Gastrocnemius medialis (tissue), 4 donors: ENCODE measurements at places on chromosomes 12 and 14. TPM values are rescaled to one million over a fixed set of nuclear protein-coding genes. Genes with fewer than 3 reads are reported as not detected.
A peak's percentile ranks its signal among the peaks of the same experiment; 100 is the strongest.

- peaks cover 8% of the 10 kb centered on the region for H3K27me3 ChIP-seq
- H3K4me3 ChIP-seq = no peak overlapping the region
- H3K36me3 ChIP-seq = no peaks in the 10 kb centered on the region
- DNase-seq = no peak
- H3K4me1 ChIP-seq = no peaks in the 10 kb centered on the region
- no peak overlapping the region for H3K27ac ChIP-seq
These were observed 127.1 kb downstream of the FIGNL2 start for GRCh38 chr12:51721282-51721940.

DNA sequence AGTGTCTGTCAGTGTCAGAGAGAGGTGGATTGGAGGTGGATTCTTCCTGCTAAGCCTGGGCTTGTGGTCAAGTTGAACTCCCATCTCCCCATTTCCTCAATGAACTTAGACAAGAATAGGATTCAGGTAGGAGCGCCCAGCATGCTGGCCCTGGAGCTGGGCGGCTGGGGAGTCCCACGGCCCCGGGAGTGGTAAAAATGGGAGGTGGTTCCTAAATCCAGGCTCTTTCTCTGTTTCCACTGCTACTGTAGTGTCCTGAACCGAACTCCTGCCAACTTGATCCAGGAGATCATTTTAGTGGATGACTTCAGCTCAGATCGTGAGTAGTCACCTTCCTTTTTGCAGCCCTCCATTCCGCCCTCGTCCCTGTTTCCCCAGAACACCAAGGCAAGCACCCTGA lies 65.1 kb downstream of the GALNT16 start:
- no peak overlapping the region for H3K27ac ChIP-seq
- H3K36me3 ChIP-seq = no peaks in the 10 kb centered on the region
- no peaks in the 10 kb centered on the region for H3K27me3 ChIP-seq

- no peak for DNase-seq
- H3K36me3 ChIP-seq = no peaks in the 10 kb centered on the region
- H3K4me3 ChIP-seq = no peak overlapping the region
- H3K27ac ChIP-seq = no peak overlapping the region
- no peaks in the 10 kb centered on the region for H3K27me3 ChIP-seq
These were observed 78.5 kb downstream of the CALM1 start for GRCh38 chr14:90475298-90475697.

DNA sequence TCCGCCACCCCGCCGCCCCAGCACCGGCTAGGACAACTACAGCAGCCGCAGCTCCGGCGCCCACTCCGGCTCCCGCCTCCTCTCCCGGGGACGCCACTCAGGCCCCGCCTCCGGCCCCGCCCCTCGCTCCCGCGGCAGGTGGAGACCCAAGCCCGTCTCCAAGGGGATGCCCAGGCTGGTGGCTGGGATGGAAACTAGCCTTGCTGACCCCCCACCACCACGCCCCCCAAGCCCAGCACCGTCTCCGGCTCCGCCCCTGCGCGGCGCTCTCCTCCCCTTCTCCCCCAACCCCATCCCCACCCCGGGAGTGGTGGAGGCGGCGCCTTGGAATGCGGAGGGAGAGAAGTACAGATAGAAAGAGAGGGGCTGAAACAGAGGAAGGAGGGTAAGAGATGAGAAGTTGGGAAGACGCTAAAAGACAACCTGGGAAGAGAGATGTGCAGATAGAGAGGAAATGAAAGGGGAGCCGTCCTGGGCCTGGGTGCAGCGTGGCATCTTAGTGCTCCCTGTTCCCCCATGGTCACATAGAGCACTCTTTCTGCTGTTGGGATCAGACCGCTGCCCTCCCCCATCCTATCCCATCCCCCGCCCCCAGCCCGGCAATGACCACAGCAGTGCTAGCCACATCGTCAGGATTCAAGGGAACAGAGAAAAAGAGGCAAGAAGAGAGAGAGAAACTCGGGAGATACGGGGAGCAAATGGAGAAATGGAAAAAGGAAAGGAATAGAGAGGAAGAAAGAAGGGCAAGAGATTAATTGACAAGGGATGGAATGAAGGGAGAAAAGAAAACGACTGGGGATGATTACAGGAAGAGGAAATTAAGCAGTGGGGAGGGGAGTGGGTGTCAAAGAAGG lies at the start of gene ITGA7:
TSS of gene ITGA7 (minus strand) at position 64 of the 854 bp plus-strand sequence. CDS start 222 bp downstream, outside the sequence.
- peak; percentile 78 for DNase-seq
- peak within 1 kb of the TSS; percentile 70 for H3K4me3 ChIP-seq
- H3K27me3 ChIP-seq = no peaks in the 10 kb centered on the region

DNA sequence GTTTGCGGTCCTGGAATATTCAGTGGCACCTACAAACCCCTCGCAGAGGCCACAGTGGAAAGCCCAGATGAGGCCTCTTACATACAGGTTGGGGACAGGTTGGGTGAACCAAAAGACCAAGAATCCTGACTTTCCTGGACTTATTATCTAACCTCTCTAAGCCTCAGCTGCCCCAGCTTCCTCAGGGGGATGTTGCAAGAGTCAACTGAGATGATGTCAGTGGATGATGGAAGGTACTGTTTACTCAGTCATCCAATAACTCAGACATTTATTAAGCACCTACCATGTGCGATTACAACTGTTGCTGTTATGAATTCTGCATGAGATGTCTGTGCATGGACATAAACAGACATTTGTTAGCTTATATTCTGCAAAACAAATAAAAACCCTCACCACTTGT lies 72.8 kb downstream of the RFX4 start:
- H3K36me3 ChIP-seq = no peaks in the 10 kb centered on the region
- DNase-seq = no peak
- no peaks in the 10 kb centered on the region for H3K27me3 ChIP-seq
- no peaks in the 10 kb centered on the region for H3K4me1 ChIP-seq

GRCh38 chr12:54028314-54029201 lies at the start of gene HOXC6:
Gene HOXC6, plus strand, starts transcription at chr12:54028440. Its CDS starts 82 bp downstream, at chr12:54028522.
- no peaks in the 10 kb centered on the region for H3K27me3 ChIP-seq
- DNase-seq = peak; percentile 74
- H3K27ac ChIP-seq = peak within 1 kb of the TSS; percentile 94
- H3K36me3 ChIP-seq = no peaks in the 10 kb centered on the region
- H3K4me1 ChIP-seq = peaks cover 54% of the 10 kb centered on the region

GRCh38 chr14:96581902-96582301 lies 79.7 kb downstream of the PAPOLA start:
- H3K4me1 ChIP-seq = no peaks in the 10 kb centered on the region
- no peak overlapping the region for H3K27ac ChIP-seq
- H3K36me3 ChIP-seq = no peaks in the 10 kb centered on the region

DNA sequence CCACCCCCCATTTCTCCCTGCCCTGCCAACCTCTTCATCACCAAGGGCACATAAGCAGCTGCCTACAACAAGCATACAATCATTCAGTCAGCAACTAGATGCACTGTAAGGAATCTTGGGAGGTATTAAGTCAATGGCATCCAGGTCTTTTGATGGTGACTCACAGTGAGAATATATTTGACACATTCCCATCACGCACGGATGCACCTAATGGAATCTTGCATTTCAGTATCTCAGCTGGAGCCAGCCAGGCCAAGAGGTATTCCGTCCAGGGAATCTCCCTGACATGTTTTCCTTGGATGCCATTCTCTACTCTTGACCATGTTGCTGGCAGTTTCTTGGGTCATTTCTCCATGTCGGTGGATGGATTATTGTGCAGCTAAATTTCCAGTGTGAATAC lies 73.9 kb upstream of the CAPRIN2 start:
- no peaks in the 10 kb centered on the region for H3K4me1 ChIP-seq
- no peak overlapping the region for H3K4me3 ChIP-seq
- no peaks in the 10 kb centered on the region for H3K36me3 ChIP-seq
- H3K27ac ChIP-seq = no peak overlapping the region
- DNase-seq = no peak

GRCh38 chr12:50785406-50786001 lies 21.6 kb downstream of the ATF1 start:
- peaks cover 23% of the 10 kb centered on the region for H3K4me1 ChIP-seq
- H3K36me3 ChIP-seq = no peaks in the 10 kb centered on the region
- DNase-seq = no peak
- H3K27me3 ChIP-seq = no peaks in the 10 kb centered on the region
- no peak overlapping the region for H3K27ac ChIP-seq

- no peak for DNase-seq
- no peaks in the 10 kb centered on the region for H3K36me3 ChIP-seq
- H3K4me1 ChIP-seq = no peaks in the 10 kb centered on the region
- no peaks in the 10 kb centered on the region for H3K27me3 ChIP-seq
These were observed 55.4 kb downstream of the KCNJ8 start for GRCh38 chr12:21718944-21719650.

GRCh38 chr12:49893753-49894750 lies 9.6 kb downstream of the FAIM2 start:
- no peak overlapping the region for H3K4me3 ChIP-seq
- no peaks in the 10 kb centered on the region for H3K27me3 ChIP-seq
- H3K36me3 ChIP-seq = no peaks in the 10 kb centered on the region
- H3K27ac ChIP-seq = no peak overlapping the region

DNA sequence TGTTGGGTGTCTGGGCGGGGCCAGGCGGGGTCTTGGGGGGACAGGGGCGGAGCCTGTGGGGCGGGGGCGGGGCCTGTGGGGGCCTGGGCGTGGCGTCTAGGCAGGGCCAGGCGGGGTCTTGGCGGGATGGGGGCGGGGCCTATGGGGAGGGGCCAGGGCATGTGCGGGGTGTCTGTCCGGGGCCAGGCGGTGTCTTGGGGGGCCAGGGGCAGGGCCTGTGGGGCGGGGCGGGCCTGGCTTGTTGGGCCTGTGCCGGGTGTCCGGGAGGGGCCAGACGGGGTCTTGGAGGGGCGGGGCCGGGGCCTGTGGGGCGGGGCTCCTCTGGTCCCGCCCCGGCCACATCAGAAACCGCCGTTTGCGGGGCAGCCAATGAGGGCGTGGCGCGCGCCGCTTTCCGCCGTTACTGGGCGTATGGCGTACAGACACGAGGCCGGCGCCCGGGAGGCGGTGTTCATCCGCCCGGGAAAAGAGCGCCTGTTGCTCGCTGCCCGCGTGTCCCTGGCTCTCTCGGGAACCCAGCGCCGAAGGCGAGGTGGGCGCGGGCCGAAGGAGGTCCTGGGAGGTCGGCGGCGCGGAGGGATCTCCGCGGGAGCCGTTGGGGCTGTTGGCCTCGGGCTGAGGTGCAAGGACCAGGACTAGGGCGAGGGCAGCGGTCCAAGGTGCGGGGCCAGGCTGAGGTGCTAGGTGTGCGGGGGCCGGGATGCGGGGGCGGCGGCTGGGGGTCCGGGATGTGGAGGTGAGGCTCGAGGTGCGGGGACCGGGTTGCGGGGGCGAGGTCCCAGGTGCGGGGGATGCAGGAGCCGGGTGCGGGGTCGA lies at the start of gene PIWIL1:
TSS of gene PIWIL1 (plus strand) at position 400 of the 816 bp plus-strand sequence. CDS start 4,705 bp downstream, outside the sequence.
- no peak within 1 kb of the TSS for H3K4me3 ChIP-seq
- DNase-seq = no peak
- H3K27me3 ChIP-seq = peaks cover 9% of the 10 kb centered on the region
- no peak within 1 kb of the TSS for H3K27ac ChIP-seq

GRCh38 chr12:116718655-116719454 lies 19.0 kb downstream of the SPRING1 start:
- H3K27me3 ChIP-seq = no peaks in the 10 kb centered on the region
- no peak for DNase-seq
- no peak overlapping the region for H3K4me3 ChIP-seq
- peak overlapping the region; percentile 82 for H3K27ac ChIP-seq
- no peaks in the 10 kb centered on the region for H3K36me3 ChIP-seq
- H3K4me1 ChIP-seq = peaks cover 42% of the 10 kb centered on the region

DNA sequence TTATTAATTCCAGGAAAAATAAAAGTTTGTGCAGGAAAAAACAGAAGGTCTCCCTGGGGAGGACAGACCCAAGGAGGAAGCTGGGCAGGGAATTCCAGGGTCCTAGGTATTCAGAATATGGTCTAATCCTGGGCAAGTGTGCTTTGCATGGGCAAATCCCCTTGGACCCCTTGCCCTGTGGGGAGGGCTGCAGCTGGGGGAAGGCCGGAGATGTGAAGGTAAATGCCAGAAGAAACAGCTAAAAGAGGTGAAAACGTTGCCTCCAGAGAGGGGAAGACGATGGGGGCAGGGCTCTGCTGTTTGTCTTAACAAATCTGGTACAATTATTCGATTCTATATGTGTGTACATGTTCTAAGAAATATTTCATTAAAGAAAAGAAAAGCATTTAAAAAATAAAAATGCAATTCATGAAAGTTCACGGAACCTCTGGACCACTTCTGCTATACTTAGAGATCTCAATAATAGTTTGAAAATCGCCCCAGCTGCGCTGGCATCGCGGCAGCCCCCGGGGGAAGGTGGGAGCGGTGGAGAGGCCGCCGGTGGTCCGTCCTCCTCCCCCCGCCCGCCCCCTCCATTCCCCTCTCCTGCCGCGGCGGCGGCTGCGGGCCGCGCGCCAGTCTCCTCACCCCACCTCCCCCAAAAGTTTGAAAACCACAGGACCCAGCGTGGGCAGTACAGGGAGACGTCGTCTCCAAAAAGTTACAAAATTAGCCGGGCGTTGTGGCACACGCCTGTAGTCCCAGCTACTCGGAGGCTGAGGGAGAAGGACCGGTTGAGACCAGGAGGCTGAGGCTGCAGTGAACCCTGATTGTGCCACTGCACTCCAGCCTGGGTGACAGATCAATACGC lies 1.5 kb upstream of the PRPF40B start:
- H3K4me3 ChIP-seq = peak overlapping the region; percentile 63
- peak overlapping the region; percentile 85 for H3K27ac ChIP-seq
- no peaks in the 10 kb centered on the region for H3K36me3 ChIP-seq
- DNase-seq = no peak
- H3K27me3 ChIP-seq = no peaks in the 10 kb centered on the region

- H3K4me1 ChIP-seq = no peaks in the 10 kb centered on the region
- no peak for DNase-seq
- H3K4me3 ChIP-seq = no peak overlapping the region
These were observed 1104.7 kb upstream of the TMEM132C start for GRCh38 chr12:127162307-127162706.

- H3K4me1 ChIP-seq = no peaks in the 10 kb centered on the region
- no peaks in the 10 kb centered on the region for H3K27me3 ChIP-seq
- DNase-seq = no peak
- H3K27ac ChIP-seq = no peak overlapping the region
These were observed 115.5 kb upstream of the G2E3 start for GRCh38 chr14:30443368-30444007.

DNA sequence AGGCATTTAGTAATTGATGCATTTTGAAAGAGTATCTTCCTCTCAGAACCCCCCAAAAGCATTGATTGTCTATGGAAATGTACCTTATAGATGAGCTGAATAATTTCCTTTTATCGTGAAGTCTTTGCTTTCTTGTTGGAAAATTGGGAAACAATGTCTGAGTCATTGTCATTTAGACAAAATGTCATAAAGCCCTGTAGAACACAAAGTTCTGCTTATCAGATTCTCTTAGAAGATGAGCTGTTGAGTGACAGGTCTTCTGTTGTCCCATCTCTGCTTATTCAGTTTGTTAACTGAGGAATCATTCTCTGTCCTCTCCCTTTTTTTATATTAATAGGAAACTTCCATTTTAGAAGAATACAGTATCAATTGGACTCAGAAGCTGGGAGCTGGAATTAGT lies 22.9 kb downstream of the MAPKAPK5 start:
- no peak for DNase-seq
- H3K27ac ChIP-seq = no peak overlapping the region
- H3K4me3 ChIP-seq = no peak overlapping the region
- H3K36me3 ChIP-seq = peaks cover 2% of the 10 kb centered on the region
- H3K4me1 ChIP-seq = no peaks in the 10 kb centered on the region

The SAMD15 gene
- not detected for total RNA-seq

The CCDC196 gene
- total RNA-seq = not detected

The PSMC1 gene
- 440 TPM for total RNA-seq

The AQP2 gene
- not detected for total RNA-seq

The SLC25A47 gene
- 1.3 TPM for total RNA-seq

The CIDEB gene
- 0.92 TPM for total RNA-seq

The FGF6 gene
- 5.9 TPM for total RNA-seq

The TAS2R10 gene
- total RNA-seq = not detected

The PFKM gene
- 841 TPM for total RNA-seq

The TAS2R7 gene
- not detected for total RNA-seq

The HOXC12 gene
- not detected for total RNA-seq

The PRR13 gene
- 90.4 TPM for total RNA-seq

The ACRBP gene
- total RNA-seq = 0.65 TPM

The LMNTD1 gene
- total RNA-seq = not detected

The FAM90A1 gene
- not detected for total RNA-seq

The CCDC38 gene
- total RNA-seq = not detected
